ENCODE measurements at places on chromosomes 5 and 9.

DNA sequence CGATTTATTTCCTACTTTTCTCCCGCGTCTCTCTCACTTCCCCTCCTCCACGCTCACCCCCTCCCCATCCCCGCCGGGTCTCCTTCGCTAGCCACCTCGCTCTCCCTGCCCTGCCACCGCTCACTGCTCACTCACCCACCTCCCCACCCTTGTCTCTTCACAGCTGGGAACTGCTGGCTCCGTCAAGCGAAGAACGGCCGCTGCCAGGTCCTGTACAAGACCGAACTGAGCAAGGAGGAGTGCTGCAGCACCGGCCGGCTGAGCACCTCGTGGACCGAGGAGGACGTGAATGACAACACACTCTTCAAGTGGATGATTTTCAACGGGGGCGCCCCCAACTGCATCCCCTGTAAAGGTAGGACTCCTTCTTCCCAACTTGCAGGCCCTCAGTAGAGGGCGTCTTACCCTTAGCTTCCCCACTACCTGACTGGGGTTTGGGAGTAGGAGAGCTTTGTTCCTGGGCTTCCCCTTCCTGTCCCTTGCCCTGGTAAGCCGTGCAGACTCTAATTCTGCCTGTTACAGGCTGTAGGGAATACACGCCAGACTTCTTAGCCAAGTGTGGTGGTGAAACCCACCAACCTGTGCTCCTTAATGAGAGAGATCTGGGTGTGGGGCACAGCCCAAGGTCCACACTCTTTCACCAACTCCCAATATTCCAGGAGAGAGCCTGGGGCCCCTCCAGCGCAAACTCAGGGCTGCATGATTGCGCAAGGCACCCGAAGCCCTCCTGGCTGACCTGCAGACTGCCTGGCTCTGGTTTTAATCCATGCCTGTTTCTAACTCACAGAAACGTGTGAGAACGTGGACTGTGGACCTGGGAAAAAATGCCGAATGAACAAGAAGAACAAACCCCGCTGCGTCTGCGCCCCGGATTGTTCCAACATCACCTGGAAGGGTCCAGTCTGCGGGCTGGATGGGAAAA, 2.5 kb downstream of the FST start:
- DNase-seq: no peak

GRCh38 chr9:122393284-122393983, 22.6 kb downstream of the PTGS1 start:
- peak; percentile 79 for DNase-seq

DNA sequence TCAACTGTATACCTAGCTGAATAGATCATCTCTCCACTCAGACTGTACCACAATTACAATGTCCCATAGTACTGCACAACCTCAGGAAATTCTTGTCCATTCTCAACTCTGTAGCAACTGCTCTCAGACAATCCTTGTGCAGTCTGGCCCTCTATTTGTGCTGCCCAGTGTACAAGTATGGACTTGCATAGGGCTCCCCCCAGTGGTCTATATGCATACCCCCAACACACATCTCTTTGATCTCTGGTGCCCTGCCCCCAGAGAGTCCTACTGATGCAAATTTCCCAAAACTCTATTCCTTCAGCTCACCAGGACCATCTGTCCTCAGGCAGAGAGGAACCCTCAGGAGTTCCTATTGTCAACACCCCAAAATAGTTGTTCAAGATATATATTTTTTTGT, 205.3 kb downstream of the SLCO4C1 start:
- no peak for DNase-seq

DNA sequence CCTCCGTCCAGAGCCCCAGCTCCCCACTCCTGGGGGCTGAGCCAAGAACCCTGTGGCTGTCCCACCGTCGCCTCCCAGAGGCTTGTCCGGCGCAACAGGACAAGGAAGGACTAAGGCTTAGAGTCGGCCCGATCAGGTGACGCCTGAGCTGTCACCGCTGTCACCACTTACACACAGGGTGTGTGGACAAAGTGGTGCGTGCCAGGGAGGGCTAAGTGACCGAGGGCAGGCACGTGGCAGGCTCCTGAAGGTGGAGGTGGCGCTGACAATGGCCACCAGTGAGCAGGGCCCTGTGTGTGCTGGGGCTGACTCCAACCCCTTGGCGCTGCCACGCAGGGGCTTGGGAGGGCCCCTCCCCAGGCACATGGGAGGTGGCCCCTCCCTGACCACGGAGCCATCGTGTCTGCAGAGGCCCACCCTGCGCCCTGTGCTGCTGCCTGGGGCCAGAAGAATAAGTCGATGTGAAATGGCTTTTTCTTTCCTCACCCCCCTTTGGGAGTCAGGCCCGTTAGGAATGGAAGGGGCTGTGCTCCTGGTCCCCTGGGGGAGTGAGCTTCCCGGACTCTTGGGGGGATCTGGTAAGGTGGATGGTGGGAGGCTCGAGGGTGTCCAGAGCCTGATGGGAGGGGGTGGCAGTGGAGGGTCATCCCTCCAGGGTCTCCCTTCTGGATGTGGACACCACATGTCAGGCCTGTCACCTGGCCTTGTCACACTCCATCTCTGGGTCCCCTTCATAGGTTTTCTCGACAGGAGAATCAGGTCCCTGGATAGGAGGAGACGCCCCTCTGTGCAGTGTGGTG, 2.6 kb upstream of the GPSM1 start:
- no peak for DNase-seq
